M059J (cell line): ENCODE measurements at places on chromosomes 6 and 20. TPM values are rescaled to one million over a fixed set of nuclear protein-coding genes. Genes with fewer than 3 reads are reported as not detected.
A peak's percentile ranks its signal among the peaks of the same experiment; 100 is the strongest.

Gene MUCL3
- not detected in 2 replicates for total RNA-seq

Gene RANBP9
- total RNA-seq: 45.7 and 67.4 TPM in 2 replicates

Gene ABHD16A
- total RNA-seq: 37.0 and 51.9 TPM in 2 replicates

Gene EEF1A2
- total RNA-seq: 154 and 260 TPM in 2 replicates

Gene EGFL8
- 0.89 and 1.6 TPM in 2 replicates for total RNA-seq

- DNase-seq: no peak
These were observed 456.8 kb downstream of the MAFB start for GRCh38 chr20:40232273-40232672.

DNA sequence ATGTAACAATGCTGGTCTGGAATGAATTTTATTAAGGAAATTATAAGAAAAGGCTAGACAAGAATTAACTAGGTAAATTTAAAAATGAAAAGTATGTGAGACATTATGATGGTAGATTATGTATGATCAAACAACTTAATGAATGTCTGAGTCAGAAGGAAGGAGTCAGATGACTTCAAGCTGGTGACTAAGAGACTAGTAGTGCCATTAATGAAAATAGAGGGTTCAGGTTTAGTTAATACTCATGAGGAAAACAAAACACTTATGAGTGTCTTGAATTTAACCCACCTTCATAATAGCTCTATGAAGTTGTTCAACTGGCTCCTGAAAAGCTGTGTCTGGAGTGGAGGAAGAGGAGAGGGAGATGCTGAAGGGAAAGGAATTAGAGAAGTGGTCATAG is 256.3 kb downstream of the ADGRB3 start:
- peak; percentile 41 for DNase-seq

DNA sequence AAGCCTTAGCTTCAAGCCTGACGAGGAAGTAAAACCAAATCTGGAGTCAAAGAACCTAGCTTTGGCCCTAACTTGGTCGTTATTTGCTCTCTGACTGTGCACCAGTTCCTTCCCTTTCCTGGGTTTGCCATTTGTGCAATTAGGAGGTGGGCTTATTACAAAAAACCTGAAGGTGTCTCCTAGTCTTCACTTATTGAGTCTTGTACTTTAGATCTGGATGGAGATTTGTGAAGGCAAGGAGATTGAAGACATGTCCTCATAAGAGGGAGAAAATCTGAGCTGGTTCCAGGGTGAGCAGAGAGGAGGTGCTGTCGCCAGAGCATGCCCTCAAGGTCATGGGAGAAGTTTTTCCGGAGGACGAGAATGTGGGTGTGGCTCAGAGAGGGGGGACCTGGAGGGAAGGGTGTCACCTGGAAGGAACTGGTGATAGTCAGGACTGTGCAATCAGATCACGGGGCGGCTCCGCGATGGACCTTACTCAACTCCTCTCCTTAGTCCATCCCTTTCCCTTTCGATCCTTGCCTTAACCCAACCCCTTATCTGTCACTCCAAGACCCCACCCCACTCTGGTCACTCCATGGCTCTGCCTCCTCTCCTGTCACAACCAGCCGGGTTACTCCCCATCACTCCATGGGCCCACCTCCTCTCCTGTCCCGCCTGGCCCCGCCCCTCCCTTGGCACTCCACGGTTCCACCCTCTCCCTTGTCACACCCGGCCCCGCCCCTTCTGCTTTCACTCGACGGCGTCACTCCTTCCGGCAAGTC is 588 bp upstream of the ACSS2 start:
- peak; percentile 99 for DNase-seq

DNA sequence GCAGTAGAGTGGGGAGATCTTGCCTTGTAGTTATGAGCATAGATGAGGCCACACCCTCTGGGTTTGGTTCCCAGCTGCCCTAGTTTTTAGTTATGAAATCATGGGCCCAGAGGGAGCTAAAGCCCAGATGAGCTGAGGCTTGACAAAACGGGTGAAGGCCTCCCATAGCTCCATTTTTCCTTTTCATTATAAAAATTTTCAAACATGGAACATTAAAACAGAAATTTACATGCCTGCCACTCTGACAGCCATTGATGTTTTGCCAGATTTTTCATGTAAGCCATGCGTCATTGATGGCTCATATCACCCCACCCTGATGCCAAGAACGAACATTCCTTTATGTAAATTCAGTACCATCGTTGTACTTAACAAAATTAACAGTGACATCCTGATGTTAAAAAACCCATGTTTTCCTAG is 67.9 kb downstream of the IGF2R start:
- DNase-seq: peak; percentile 81
